CD14-positive monocyte (primary cell): ENCODE measurements at places on chromosomes 2 and 18.

- no peak for DNase-seq
- H3K4me3 ChIP-seq = no peak overlapping the region
- H3K4me1 ChIP-seq = no peaks in the 10 kb centered on the region
- H3K36me3 ChIP-seq = no peaks in the 10 kb centered on the region
Observed at GRCh38 chr2:15706986-15707632, 115.4 kb downstream of the DDX1 start.

GRCh38 chr2:70009762-70010575 is 48.5 kb upstream of the ASPRV1 start:
- H3K36me3 ChIP-seq = no peaks in the 10 kb centered on the region
- peak; percentile 90 for DNase-seq
- no peak overlapping the region for H3K4me3 ChIP-seq
- peak overlapping the region; percentile 86 for H3K27ac ChIP-seq
- H3K4me1 ChIP-seq = peaks cover 22% of the 10 kb centered on the region
- H3K27me3 ChIP-seq = no peaks in the 10 kb centered on the region

DNA sequence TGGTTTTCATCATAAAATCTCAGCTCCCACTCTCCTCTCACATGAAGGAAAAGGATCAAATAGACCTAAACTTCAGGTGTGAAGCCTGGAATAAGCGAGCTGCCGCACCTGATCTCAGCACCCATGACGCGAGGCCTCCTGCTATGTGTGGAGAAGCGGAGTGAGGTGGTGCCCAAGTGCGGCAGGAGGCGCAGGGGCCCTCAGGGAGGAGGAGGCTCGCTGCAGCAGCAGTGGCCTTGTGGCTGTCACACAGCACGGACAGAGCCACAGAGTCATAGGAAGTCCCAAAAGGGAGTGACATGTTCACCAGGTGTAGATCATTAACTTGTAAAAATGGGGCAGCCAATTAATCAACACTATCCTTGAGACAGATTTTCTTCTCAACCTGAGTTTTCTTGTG is 9.1 kb downstream of the SCLY start:
- DNase-seq = no peak
- no peaks in the 10 kb centered on the region for H3K27me3 ChIP-seq
- peaks cover 41% of the 10 kb centered on the region for H3K36me3 ChIP-seq
- no peak overlapping the region for H3K4me3 ChIP-seq
- no peak overlapping the region for H3K27ac ChIP-seq

- DNase-seq = peak; percentile 79
- H3K4me3 ChIP-seq = no peak overlapping the region
- H3K4me1 ChIP-seq = peaks cover 48% of the 10 kb centered on the region
- H3K27me3 ChIP-seq = no peaks in the 10 kb centered on the region
- peak overlapping the region; percentile 50 for H3K27ac ChIP-seq
Observed at GRCh38 chr2:54574107-54574859, 118.2 kb downstream of the SPTBN1 start.

- H3K4me1 ChIP-seq = peaks cover 16% of the 10 kb centered on the region
- no peak overlapping the region for H3K27ac ChIP-seq
- DNase-seq = peak; percentile 23
- peaks cover 41% of the 10 kb centered on the region for H3K27me3 ChIP-seq
Observed at GRCh38 chr2:30231996-30232800, 864 bp downstream of the LBH start.

DNA sequence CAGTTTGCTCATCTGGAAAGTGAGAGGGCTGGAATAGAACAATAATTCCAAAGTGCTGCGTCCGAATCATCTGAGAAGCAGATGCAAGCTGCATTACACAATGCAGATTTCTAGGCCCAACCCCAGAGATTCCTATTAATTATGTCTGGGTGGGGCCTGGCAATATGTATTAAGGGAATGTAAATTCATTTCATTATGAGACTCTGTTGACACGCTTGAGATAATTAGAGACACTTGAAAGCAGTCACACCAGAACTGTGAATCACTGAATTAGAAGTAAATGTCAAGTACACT is 54.7 kb upstream of the HK2 start:
- no peaks in the 10 kb centered on the region for H3K27me3 ChIP-seq
- no peak overlapping the region for H3K4me3 ChIP-seq
- H3K4me1 ChIP-seq = peaks cover 16% of the 10 kb centered on the region
- no peak for DNase-seq
- H3K27ac ChIP-seq = no peak overlapping the region

DNA sequence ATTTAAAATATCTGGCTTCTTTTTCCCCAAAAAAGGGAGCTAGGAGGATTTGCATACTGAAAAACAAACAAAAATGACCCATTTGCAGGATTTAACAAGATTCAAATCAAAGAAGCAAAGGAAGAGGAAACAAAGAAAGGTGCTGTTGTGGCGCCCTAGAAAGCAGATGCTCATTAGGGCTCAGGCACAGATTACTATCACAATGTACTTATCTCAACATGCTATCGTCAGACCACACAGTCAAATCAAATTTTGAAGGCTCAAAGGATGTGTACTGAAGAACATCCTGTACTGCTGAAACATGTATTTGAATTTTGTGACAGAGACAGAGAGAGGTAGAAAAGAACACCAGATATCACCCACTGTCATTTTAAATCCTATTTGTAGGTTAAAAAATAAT is 10.9 kb downstream of the RBMS1 start:
- H3K4me3 ChIP-seq = no peak overlapping the region
- H3K27ac ChIP-seq = no peak overlapping the region
- H3K4me1 ChIP-seq = no peaks in the 10 kb centered on the region
- H3K36me3 ChIP-seq = no peaks in the 10 kb centered on the region
- H3K27me3 ChIP-seq = no peaks in the 10 kb centered on the region

GRCh38 chr2:46780801-46781445 is 134.7 kb downstream of the MCFD2 start:
- no peaks in the 10 kb centered on the region for H3K4me1 ChIP-seq
- DNase-seq = no peak
- H3K27me3 ChIP-seq = no peaks in the 10 kb centered on the region
- no peaks in the 10 kb centered on the region for H3K36me3 ChIP-seq
- no peak overlapping the region for H3K27ac ChIP-seq

DNA sequence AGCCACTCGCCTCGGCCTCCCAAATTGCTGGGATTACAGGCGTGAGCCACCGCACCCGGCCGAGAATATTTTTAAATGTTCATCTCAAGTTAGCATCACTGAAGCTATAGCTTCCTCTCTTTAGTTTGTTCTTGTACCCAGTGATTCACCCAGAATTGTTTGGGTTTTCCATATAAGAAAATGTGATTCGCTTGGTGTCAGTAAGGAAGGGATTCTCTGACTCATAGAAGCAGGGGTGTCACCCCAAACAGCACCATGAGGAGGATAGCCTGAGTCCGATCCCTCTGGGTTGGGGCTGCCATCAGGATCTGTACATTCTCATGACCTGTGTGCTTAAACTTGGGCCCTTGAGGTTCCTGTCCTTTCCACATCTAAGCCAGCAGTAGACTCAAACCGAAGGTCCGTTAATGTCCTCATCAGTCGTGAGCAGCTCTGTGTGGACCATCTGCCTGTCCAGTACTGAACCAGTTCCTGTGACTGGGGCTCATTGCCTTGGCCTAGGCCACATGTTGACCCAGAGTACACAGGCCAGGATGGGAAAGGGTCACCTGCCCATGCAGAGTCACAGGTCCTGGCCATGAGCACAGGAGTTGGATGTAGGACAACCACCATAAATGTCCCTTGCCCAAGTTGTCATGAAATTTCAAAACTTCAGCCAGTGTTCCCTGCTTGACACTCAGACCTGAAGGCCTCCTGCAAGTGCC is 311.9 kb downstream of the GBX2 start:
- H3K27ac ChIP-seq = no peak overlapping the region
- no peak overlapping the region for H3K4me3 ChIP-seq
- no peak for DNase-seq
- H3K4me1 ChIP-seq = no peaks in the 10 kb centered on the region

- no peak overlapping the region for H3K27ac ChIP-seq
- H3K27me3 ChIP-seq = no peaks in the 10 kb centered on the region
- DNase-seq = no peak
- no peaks in the 10 kb centered on the region for H3K36me3 ChIP-seq
- H3K4me3 ChIP-seq = no peak overlapping the region
- H3K4me1 ChIP-seq = no peaks in the 10 kb centered on the region
Observed at GRCh38 chr18:58784601-58785137, 80.0 kb upstream of the ZNF532 start.

- H3K4me3 ChIP-seq = no peak overlapping the region
- peaks cover 29% of the 10 kb centered on the region for H3K36me3 ChIP-seq
- H3K27ac ChIP-seq = no peak overlapping the region
Observed at GRCh38 chr18:74635224-74635975, 37.7 kb downstream of the ZNF407 start.

- H3K27me3 ChIP-seq = peaks cover 48% of the 10 kb centered on the region
- no peaks in the 10 kb centered on the region for H3K36me3 ChIP-seq
- H3K4me1 ChIP-seq = peaks cover 34% of the 10 kb centered on the region
- H3K27ac ChIP-seq = no peak overlapping the region
- no peak for DNase-seq
Observed at GRCh38 chr18:23137788-23138216, 2.5 kb downstream of the CABLES1 start.

GRCh38 chr2:149768320-149768799 is 180.8 kb upstream of the MMADHC start:
- no peak overlapping the region for H3K4me3 ChIP-seq
- H3K27me3 ChIP-seq = no peaks in the 10 kb centered on the region
- H3K27ac ChIP-seq = no peak overlapping the region
- no peaks in the 10 kb centered on the region for H3K4me1 ChIP-seq

GRCh38 chr18:63376538-63376937 is 9.5 kb upstream of the KDSR start:
- H3K4me3 ChIP-seq = no peak overlapping the region
- no peaks in the 10 kb centered on the region for H3K27me3 ChIP-seq
- H3K36me3 ChIP-seq = no peaks in the 10 kb centered on the region
- H3K4me1 ChIP-seq = peaks cover 11% of the 10 kb centered on the region
- DNase-seq = no peak
- no peak overlapping the region for H3K27ac ChIP-seq

DNA sequence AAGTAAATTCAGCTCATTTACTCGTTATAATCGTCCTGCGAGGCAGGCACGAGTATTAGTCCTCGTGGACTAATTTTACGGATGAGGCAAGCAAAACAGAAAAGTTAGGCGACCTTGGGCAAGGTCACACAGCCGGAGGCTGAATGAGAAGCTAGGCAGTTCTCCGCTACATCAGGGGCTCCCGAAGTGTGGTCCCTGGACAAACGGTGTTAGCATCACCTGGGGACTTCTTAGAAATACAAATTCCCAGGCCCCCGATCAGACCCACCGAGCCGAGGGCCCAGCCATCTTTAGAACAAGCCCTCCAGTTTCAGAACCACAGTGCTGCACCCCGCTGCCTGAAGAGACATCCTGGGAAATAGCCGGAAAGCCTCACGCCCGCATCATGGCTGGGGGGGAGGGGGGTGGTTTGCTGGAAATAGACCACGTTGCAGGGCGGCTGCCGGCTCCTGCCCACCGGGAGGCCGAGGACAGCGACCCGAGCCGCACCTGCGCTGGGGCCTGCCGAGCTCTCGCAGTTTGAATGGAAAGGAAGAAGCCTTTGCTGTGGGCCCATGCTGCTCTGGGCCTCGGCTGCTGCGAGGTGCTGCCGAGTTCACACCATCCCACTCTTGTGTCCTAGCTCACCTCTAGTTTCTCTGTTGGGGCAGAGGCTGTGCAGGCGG is 72.2 kb downstream of the TFCP2L1 start:
- no peak overlapping the region for H3K27ac ChIP-seq
- DNase-seq = no peak
- H3K36me3 ChIP-seq = no peaks in the 10 kb centered on the region
- no peaks in the 10 kb centered on the region for H3K4me1 ChIP-seq
- no peak overlapping the region for H3K4me3 ChIP-seq
- H3K27me3 ChIP-seq = no peaks in the 10 kb centered on the region

- no peaks in the 10 kb centered on the region for H3K27me3 ChIP-seq
- H3K27ac ChIP-seq = no peak overlapping the region
- no peaks in the 10 kb centered on the region for H3K36me3 ChIP-seq
- DNase-seq = no peak
- H3K4me1 ChIP-seq = peaks cover 37% of the 10 kb centered on the region
- H3K4me3 ChIP-seq = no peak overlapping the region
Observed at GRCh38 chr18:77001041-77001440, 131.5 kb downstream of the MBP start.

DNA sequence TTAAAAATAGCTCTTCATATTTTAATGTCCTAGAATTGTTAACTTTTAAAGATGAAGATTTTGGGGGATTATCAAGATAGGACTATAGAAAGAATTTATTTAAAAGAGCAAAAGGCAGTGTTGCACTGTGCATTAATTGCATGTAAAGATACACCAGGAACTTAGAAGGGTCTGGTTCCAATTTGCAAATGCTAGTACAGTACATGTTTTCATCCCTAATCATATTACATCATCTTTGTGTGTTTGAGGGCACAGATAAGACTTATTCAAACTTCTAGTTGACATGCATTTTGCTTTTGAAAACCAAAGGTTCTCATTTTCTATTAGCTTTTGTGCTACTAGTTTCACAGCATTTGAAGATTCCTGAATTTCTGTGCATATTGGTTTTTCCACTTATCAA is 231.7 kb upstream of the LYPD1 start:
- no peaks in the 10 kb centered on the region for H3K4me1 ChIP-seq
- H3K36me3 ChIP-seq = no peaks in the 10 kb centered on the region
- H3K4me3 ChIP-seq = no peak overlapping the region
- no peak for DNase-seq
- H3K27me3 ChIP-seq = no peaks in the 10 kb centered on the region

DNA sequence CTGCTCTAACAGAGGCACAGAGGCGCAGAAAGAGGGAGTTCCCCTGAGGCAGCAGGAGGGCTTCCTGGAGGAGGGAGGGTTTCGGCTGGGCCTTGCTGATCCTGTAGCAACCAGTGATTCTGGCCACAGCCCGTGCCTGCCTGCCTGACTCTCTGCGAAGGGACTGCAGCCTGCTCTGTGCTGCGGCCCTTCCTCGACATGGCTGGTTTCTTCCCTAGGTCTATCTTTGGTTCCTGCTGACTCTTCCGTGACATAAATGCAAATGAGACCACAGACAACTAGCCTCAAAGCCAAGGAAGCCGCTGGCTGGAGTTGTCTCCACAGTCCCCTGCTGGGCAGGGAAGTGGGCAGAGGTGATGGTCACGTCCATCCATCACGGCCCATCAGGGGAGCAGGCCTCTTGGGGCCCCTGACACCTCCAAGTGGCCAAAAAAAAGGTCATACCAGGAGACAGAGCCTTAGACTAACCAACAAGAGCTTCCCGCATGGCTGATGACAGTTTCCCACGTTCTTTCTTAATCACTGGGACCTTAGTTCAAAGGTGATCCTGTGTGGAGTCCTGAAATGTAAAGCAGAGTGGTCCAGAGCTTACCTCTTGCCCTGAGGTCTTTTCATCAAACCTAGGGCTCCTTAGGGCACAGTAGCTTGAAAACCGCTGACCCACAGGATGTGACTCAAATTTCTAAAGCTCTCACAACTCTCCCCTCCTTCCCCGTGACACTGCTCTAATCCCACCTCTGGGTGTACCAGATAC is 55.3 kb downstream of the HS1BP3 start:
- H3K27me3 ChIP-seq = no peaks in the 10 kb centered on the region
- H3K4me1 ChIP-seq = peaks cover 38% of the 10 kb centered on the region
- H3K27ac ChIP-seq = peak overlapping the region; percentile 42
- H3K36me3 ChIP-seq = no peaks in the 10 kb centered on the region
- peak; percentile 49 for DNase-seq
- H3K4me3 ChIP-seq = no peak overlapping the region

DNA sequence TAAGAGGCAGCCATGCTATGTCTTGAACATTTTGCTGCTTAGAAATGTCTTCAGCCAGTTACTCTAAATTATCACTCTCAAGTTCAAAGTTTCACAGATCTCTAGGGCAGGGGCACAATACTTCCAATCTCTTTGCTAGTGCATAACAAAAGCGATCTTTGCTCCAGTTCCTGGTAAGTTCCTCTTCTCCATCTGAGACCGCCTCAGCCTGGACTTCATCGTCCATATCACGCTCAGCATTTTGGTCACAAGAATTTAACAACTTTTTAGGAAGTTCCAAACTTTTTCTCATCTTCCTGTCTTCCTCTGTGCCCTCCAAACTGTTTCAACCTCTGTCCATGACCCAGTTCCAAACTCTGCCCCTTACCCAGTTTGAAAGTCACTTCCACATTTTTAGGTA is 8.8 kb upstream of the SLC35F5 start:
- H3K36me3 ChIP-seq = no peaks in the 10 kb centered on the region
- H3K4me3 ChIP-seq = no peak overlapping the region
- H3K27ac ChIP-seq = no peak overlapping the region
